ENCODE measurements at places on chromosomes 5 and 9.

DNA sequence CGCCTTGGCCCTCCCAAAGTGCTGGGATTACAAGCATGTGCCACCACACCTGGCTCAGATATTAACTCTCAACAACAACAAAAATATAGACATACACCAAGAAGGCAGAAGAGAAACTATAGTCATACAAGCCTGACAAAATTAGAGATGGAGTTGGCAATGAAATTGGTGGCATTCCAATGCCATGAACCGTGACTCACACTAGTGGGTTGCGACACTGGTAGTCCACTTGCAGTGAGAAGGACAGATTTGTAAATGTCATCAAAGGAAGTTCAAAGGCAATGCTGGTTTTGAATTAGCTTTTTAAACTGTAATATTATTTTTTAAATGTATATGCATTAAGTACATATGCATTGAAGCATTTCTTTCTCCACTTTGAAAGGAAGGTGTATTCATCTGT, 8.5 kb upstream of the DNAJC25 start:
- DNase-seq = no peak

DNA sequence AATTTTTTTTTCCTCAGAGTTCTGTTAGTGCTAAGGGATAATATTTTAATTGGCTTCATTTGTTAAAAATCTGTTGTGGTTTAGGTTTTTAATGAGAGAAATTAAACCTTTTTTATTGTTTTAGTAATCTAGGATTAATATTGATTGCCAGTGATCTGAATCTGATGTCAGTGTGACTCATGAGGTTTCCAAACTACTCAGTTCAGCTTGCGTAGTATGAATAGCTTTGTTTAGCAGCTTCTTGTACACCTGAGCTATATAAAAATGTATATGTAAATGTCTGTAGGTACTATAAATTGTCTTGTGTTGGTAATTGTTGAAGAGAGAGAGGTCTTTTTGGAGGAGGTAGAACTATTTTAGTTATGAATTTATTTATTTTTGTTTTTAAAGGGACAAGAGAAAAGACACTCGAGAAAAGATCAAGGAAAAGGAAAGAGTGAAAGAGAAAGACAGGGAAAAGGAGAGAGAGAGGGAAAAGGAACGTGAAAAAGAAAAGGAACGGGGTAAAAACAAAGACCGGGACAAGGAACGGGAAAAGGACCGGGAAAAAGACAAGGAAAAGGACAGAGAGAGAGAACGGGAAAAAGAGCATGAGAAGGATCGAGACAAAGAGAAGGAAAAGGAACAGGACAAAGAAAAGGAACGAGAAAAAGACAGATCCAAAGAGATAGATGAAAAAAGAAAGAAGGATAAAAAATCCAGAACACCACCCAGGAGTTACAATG, 26.3 kb downstream of the SREK1 start:
- no peak for DNase-seq

DNA sequence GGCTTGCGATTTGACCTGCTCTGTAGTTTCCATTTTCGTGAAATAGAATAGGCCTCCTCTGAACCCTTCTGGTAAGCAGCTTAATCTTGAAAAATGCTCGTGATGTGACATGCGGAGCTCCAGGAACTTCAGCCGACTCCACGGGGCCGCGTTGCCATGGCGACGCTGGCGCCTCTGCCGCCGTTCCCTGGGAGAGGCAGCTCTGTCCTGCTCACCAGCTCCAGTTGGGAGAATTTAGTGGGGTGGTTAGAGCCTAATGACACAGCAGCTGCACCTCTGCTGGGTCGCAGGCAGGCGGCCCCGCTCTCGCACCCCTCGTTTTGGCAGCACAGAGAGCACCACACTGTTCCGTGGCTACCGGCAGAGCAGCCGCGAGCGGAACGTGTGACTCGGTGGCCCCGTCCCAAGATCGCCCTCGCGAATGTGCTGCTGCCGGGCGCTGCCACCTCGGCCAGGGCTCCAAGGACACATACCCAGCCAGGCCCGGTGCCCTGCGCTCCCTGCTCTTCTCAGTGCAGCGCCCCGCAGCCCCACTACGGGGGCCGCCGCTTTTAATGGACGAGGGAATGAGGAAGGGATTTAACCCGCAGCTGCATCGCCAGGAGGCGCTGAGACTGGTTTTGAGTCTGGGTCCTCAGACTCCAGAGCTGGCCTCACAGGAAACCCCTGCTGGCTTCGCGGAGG, 131.2 kb upstream of the LMX1B start:
- no peak for DNase-seq

DNA sequence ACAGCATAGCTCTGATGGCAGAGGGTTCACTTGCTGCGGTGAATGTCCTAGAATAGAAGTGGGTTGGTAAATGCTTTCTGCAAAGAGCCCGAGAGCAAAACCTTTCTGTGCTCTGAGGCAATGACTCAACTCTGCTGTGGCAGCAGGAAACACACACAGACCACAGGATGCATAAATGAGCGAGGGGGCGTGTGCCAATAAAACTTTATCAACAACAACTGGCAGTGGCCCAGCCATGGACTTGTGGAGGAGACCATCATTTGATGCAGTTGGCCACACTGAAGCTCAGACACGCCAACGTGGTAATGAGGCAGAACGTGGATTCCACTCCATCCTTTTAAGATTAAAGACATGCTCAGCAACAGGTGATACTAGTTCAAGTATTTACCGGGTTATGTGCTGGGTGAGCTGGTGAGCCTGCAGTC, 6.8 kb downstream of the MRPL36 start:
- no peak for DNase-seq

DNA sequence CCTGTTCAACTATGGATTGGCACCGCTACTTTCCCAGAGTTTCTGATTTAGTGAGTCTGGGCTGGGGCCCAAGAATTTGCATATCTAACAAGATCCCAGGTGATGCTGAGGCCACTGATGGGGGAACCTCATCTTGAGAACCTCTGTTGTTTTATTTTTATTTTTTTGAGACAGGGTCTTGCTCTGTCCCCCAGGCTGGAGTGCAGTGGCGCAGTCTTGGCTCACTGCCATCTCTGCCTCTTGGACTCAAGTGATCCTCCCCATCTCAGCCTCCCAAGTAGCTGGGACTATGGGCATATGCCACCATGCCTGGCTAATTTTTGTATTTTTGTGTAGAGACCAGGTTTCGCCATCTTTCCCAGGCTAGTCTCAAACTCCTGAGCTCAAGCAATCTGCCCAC, 35.7 kb downstream of the LMX1B start:
- DNase-seq = no peak

DNA sequence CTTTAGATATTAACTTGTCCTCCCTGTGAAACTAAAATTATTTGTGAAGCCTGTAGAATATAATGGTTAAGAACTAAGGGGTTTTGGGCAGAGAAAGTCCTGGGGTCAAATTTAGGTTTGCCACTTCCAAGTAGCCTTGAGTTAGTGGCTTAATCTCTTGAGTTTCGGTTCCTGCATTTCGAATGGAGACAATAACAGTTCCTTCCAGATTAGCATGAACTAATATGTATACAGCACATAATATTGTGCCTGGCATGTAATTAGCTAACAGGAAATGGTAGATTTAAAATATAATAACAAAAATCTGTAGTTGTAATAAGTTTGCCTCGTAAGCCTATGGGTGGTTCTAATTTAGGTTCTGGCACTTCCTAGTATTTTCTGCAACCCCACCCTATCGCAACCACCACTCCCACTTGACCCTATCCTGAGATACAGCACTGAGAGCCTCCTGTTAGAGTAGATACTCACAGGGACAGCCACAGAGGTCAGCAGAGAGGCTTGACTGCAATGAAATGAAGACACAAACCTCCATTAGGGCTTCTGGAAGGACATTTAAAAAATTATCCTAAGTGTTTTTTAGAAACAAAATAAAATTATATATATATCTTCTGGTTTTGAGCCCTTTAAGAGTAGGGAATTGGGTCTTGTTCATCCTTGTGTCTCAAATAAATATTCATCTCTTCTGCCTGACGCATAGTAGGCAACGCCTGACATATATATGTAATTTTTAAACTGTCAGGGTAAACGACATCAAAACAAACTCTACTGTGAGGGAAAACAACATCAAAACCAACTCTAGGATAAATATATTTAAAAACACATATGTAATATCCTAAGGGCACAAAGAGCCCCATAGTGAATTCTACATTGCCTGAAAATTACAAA, 8.5 kb downstream of the SPINK9 start:
- DNase-seq = no peak

DNA sequence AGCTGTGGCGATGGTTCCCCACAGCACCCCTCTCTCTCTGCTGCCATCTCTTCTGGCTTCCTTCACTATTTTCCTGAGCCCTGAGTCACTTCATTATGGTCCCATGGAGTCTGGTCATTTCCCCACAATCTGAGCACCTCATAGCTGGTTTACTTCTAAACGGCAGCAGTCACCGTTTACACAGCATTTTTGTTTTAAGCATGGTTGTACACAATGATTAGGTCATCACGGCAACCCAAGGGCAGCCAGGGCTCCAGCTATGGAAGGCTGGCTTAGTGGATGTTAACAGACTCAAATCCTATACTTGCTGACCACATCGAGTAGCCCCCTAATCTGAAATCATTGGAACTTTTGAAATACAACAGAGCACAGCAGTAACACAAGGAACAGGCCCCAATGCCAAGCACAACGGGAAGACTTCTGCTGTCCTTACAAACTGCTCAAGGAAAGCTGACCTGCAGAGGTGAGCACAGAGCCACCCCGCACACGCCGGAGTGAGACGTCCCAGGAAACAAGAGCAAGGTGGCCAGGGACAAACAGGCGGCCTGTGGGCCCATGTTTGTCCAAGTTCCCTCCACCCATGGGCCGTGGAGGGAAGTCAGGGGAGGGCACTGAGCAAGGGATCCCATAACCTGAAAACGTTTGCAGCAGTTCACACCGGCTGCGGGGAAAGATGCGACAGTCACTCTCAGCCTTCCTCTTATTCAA, 22.9 kb downstream of the CAMSAP1 start:
- DNase-seq = no peak

GRCh38 chr5:88690409-88691229, 192.4 kb downstream of the MEF2C start:
- peak; percentile 58 for DNase-seq

- peak; percentile 42 for DNase-seq
Observed at GRCh38 chr5:23930985-23931384, 423.6 kb downstream of the PRDM9 start.

- DNase-seq = no peak
Observed at GRCh38 chr5:106399391-106399790, 1271.3 kb downstream of the EFNA5 start.

DNA sequence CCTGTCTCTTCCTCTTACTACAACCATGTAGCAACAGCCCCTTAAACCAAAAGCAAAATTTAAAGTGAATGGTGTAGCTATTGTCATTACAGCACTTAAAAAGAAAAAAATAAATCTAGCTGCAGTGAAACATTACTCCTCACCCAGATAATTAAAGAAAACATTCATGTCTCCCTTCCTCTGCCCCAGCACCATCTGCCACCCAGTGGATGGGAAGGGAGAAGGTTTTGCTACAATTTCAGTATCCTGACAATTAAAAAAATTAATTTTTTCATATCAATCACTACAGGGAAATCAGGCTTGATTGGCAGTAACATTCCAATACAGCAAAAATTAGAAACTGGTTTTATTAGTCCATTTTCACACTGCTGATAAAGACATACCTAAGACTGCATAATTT, 147.4 kb upstream of the PUM3 start:
- peak; percentile 87 for DNase-seq

GRCh38 chr5:178223828-178224335, 8.7 kb downstream of the PHYKPL start:
- no peak for DNase-seq

DNA sequence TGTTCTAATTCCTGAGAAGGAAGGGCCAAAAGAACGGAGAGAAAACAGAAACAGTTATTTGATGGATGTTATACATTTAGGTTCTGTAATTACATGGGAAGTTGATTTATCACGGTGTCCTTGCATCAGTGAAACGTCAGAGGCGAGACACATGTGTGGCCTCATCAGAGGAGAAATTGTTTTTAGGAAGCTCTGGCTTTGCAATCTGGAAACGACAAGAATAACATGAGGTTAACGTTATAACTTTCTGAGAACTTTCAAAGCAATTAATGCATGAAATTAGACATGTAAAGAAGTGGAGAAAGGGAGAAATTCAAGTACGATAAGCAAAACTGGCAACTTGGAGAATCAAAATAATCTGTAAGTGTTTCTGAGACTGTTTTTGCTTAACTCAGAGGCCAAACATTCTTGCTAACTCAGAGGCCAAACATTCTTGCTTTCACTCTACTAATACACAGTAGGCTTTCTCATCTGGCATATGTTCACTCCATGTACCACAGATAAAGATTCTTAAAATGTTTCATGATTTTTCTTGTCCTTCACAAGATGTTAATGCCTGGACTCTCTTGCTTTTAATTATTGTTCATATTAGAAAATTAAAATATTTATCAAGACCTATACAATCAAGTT, 933.0 kb downstream of the TLE4 start:
- no peak for DNase-seq

- no peak for DNase-seq
Observed at GRCh38 chr9:89917861-89918260, 313.0 kb downstream of the GADD45G start.

- peak; percentile 95 for DNase-seq
Observed at GRCh38 chr9:131277910-131278701, 1.8 kb upstream of the FAM78A start.

GRCh38 chr9:3337515-3338225, 188.1 kb downstream of the RFX3 start:
- no peak for DNase-seq

- DNase-seq = no peak
Observed at GRCh38 chr5:32130865-32131264, 43.3 kb downstream of the GOLPH3 start.

- no peak for DNase-seq
Observed at GRCh38 chr5:72149742-72150141, 42.5 kb downstream of the MAP1B start.

DNA sequence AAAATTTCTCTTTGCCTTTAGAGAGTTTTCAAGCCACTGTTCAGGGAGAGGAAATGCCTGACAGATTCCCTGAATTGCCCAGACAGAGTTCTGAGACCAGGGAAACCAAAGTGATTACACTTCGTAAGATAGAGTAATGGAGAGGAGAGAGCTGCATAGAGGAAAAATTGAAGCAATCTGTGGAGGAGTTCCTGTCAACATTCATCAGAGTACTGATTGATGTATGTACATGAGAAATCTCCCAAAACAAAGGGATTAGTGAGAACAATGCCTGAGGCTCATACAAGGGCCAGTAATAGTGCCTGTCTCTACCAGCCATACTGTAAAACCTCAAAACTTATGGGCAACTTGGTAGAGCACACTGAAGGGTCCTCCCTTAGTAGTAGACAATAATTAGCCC, 79.0 kb upstream of the TRIM32 start:
- no peak for DNase-seq

- DNase-seq = no peak
Observed at GRCh38 chr5:157857816-157858526, 974 bp downstream of the CLINT1 start.

DNA sequence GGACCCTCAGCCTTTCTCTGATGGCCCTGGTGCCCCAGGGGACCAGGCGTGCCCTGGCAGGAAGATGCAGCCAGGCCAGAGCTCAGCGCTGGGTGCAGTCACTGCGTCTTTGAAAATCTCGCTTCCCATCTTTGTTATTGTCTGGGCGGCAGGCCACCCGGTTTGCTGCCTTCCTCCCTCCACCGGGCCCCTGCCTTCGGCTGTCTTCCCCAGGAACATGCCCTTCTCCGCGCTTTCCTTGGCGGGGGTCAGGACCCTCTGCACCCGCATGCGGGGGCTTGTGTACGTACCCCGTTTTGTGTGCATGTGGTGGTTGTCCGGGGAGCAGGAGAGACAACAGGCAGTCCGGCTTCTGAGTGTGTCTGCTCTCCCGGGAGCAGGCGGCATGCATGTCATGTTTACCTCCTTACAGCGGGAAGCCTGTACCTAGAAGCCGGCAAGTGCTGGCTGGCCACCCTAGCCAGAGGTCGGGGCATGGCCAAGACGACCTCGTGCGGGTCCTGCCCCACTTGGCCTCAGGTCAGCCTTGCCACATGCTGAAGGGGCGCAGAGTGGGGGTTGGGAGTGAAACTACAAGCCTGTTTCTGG, 49.5 kb downstream of the DAB2IP start:
- DNase-seq = peak; percentile 34

Data from NCI-H2171 treated with DMSO at 0.1 percent for 48 hours (cell line).